ENCODE measurements at places on chromosomes 6 and 20.

GRCh38 chr20:63369724-63370617 lies 8.8 kb upstream of the CHRNA4 start:
- no peak for DNase-seq

DNA sequence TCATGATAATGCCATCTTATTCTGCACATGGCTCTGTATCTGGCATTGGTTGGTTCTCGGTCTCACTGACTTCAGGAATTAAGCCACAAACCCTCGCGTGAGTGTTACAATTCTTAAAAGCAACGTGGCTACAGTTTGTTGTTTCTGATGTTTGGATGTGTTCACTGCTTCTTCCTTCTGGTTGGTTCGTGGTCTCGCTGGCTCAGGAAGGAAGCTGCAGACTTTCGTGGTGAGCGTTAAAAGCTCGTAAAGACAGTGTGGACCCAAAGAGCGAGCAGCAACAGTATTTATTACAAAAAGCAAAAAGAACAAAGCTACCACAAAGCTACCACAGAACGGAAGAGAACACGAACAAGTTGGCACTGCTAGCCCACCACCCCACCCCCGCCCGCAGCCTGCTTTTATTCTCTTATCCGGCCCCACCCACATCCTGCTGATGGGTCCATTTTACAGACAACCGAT lies 51.1 kb downstream of the MYLIP start:
- no peak for DNase-seq

DNA sequence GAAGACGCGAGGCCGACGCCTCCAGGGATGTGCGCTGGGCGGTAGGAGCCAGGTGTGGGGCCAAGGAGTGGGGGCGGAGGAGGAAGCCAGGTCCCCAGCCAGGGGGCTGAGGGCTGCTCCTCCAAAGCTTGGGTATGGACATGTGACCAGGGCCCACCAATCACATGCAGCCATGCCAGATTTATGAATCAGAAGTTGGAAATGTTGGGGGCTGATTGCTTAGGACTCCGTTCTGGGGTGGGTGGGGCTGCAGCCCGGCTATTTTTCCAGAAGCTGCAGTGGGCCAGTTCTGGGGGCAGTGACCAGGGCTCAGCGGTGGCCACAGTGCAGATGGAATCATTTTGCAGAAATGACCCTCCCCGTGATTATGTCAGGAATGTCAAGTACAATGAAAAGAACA lies 96.0 kb downstream of the CEBPB start:
- DNase-seq, result no peak

- no peak for DNase-seq
Measured at GRCh38 chr6:14476793-14477531, 359.4 kb downstream of the CD83 start.

GRCh38 chr6:56732517-56732916 lies 89.8 kb upstream of the DST start:
- DNase-seq, result no peak

DNA sequence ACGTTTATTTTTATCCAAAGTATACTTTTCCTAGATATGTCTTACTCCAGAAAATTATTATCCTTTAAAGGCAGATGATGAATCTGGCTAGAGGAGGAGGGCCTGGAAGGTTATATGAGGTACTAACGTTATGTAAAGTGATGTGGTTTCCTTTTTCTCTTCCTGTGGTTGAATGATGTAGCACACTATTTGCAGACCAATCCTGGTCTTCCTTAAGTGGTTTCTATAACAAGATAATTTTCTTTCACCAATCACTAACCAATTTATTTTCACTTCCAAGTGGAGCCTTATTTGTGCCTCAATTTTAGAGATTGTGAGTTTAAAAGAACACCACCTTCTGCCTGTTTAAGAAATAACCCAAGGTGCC lies 154.6 kb upstream of the SOX4 start:
- DNase-seq, result no peak

GRCh38 chr20:588476-588875 lies 21.6 kb downstream of the TCF15 start:
- DNase-seq, result no peak

DNA sequence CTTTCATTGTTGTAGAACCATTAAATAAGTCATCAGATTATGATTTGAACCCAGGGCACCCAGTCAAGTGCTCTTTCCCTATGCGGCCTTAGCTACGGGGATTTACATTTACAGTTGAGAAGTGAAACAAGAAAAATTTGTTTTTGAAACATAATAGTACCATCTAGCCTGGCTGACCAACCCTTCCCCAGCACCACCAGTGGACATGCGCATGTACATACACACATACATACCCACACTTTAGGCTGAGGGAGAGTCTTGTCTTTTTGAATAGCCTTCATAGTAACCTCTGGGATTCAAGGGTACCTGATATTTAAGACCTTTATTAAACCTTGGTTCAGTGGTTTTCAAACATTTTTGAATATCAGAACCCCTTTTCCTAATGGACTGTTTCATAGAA lies 33.8 kb downstream of the SCAND1 start:
- no peak for DNase-seq

DNA sequence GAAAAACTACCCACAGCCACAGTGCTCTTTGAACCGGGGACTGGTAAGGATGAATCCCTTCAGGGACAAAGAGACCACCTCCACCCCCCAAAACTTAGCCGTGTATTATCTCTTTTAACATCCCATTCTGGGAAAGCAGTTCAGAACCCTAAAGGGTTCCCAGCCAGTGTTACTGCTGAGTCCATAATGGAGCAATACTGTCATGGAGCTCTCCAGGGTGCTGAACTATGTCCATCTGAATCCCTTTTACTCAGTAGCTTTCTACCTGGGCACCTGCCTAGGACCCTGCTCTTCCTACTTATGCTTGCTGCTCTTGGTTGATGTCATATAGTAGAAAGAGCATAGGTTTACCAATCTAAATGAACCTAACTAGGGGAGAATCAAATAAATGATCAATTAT lies 22.3 kb upstream of the SAYSD1 start:
- peak; percentile 20 for DNase-seq

DNA sequence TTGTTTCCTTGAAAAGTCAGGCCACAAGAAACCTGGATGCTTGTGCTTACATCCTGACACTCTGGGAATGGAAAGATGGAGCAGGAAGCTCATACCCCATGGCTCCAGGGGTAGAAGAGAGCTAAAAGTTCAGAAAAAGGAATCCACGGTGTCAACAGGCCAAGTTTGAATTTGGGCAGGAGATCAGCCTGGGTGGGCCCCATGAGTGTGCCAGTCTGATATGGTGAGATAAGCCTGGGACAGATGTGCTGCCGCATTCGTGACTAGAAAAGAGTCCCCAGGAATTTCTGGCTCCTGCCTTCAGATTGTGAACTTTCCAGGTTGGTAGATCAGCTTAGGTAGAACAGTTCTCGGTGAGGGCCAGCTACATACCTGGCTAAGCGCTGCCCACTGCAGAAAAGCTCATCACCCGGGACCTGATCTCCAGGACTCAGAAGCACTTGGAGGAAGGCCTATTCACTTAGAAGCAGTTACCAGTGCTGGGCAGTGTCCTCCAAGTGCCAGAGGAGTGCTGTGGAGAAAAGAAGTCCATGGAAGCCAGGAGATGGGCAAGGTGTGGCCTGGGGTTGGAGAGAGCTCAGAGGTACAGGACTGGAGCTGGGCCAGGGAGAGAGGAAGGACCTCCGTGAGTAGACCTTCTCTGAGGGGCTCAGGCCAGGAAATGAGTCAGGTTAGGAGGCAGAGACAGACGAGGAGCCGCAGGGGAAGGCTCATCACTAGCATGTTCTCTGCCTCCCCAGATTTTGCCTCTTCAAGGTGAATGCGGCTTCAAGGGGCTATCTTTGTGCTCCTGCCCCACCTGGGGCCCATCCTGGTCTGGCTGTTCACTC lies at the start of gene TSPO2:
TSS of gene TSPO2 (plus strand) at position 242 of the 830 bp plus-strand sequence. CDS start at position 761, 519 bp downstream.
- no peak for DNase-seq

- no peak for DNase-seq
Measured at GRCh38 chr20:62745952-62746288, 37.3 kb downstream of the NTSR1 start.

- DNase-seq, result no peak
Measured at GRCh38 chr20:59891581-59891980, 41.9 kb downstream of the SYCP2 start.

GRCh38 chr6:41688256-41688965 lies 47.0 kb downstream of the TFEB start:
- DNase-seq, result no peak

DNA sequence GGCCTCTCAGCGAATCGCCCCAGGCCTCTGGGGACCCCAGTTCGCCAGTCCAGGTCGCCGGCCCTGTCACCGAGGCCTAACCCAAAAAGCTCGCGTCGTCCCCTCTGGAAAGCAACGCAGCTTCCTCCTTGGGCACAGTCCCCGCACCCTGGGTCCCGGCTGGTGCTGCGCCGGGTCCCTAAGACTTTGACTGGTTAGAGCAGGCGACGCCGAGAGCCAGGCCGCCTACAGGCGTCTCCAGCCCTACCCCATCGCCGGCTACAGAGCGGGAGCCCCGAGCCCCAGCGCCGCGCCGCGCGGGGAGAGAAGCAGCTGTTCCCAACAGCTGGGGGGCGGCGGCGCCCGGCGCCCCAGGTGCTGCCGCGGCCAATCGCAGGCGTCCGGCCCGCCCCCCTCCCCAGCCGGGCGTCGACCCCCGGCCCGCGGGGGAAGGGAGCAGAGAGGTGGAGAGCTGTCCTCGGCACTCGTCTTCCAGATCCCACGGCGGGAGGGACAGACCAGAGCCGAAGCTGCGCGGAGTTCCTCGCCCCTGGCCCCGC lies 540 bp upstream of the RBM24 start:
- DNase-seq, result no peak

- no peak for DNase-seq
Measured at GRCh38 chr20:39812116-39812515, 850.0 kb downstream of the DHX35 start.

DNA sequence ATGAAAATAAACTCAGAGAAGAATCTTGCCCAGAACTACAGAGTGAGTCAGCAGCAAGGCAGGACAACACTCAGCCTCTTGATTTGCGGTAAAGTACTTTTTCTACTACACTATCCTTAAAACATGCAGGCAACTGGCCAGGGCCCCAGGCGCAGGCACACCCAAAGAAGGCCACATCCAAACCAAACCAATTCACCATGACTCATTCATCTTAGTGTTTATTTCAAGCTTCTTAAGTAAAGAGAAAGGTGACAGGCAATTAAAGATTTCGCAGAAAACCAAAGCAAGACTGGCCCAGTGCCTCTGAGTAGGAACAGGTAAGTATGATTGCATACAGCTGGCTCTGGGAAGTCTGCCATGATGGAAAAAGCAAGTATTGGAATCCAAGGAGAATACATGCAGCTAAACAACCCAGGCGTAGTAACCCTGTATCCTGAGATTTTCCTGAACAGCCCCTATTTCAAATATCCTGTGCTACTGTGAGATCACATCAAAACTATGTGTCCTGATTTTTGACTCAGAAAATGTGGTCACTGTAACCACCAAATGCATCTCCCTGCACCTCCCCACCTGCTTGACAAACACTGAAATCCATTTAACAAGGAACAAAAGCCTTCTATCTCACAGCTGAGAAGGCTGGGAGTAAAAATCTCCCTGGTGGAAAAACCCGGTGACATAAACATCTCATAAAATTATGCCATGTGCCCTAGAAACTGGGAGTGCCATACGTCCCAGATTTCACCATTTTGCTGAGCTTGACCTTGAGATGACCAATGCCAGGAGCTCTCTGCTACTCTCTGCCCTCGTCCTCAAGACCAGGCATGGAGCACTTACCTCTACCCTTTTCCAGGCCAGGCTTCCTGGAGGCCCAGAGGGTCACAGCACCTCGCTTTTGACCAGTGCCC lies 12.4 kb downstream of the WFDC3 start:
- no peak for DNase-seq

DNA sequence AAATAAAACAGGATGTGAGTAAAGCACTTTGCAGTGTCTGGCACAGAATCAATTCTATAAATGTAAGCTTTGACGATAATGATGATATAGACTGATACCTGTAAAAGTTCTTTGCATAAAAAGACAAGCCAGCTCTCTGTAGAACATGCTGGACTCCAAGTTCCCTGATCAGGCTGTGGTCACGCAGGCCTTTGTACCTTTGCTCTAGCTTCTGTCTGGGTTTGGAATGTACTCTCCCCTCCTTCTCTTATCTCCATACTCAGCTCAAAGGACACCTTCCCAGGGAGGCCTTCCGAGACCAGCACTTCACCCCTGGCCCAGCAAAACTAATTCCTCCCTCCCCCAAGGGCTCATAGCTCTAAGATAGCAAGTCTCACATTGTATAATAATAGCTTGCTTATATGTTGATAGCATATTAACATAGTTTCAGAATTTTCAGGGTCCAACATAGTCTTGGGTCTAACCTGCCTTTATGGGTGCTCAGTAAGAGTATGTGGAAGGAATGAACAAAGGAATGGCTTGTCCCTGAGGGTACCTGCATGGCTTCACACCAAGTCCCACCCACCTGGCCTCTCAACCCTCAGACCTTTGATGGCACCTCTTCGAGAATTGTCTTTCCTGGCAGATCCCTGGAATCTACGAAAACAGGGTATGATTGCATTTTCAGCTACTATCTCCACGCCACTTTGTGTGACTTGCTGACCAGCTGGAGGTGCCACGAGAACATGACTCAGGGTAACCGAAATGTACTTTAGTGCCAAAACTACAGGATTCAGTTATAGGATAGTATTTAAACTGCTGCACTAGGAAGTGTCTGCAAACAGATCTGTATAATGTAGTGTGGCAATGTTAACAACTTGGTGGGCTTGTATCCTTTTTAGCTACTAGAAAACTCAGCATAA lies 41.7 kb upstream of the PIM1 start:
- no peak for DNase-seq

GRCh38 chr6:35168461-35168861 lies 27.3 kb upstream of the TCP11 start:
- DNase-seq, result no peak

DNA sequence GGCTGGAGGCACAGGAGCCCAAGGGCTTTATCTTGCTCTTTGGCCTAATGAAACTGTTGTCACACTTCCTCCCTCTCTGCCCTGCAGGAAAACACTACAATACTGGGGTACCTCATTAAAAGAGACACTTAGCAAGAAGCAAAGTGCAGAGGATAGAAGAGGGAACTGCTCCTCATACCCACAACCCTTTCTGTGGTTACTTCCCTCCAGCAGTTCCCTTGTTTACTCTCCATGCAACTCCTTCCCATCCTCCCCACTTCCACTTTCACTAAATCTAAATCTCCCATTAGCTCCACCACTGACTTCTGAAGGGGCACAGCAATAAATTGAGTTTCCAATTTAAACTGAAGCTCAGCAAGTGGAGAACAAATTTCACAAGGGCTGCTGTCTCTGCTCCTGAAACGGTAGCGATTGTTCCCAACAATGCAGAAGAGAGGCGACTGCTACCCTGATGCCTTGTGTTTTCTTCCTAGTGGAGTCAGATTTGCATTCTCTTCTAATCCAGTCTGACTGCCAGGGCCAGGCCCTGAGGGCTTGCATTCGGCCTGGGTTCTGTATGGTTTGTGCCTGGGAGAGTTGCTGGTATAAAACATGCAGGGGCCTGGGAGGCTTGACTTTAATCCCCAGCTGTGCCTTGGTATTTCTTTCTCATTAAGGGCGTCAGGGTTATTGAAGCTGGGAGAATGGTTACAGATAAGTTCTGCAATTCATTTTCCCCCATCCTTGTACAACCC lies 454.7 kb downstream of the TFAP2B start:
- DNase-seq, result no peak

GRCh38 chr6:134593887-134594286 lies 276.0 kb upstream of the SGK1 start:
- DNase-seq, result no peak

GRCh38 chr6:79600812-79601609 lies 30.1 kb upstream of the SH3BGRL2 start:
- no peak for DNase-seq
